ENCODE measurements at places on chromosomes 12 and 14.
A peak's percentile ranks its signal among the peaks of the same experiment; 100 is the strongest.

DNA sequence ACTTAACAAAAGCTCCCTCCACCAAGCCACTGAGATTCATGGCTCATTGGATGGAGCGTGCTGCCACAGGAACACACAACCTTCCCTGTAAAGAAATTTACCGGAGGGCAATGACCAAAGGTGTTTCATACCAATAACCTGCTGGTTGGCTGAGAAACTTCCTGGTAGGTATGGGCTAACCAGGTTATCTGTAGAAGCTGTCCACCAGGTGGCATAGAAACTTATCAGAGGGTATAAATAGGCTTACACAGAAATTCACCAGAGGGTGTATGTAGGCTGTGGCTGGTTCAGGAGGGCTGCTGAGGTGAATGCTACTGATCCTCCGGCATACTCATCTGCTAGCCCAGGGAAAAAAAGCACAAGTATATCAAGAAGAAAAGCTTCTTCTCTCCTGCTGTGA lies 27.1 kb upstream of the MTERF2 start:
- DNase-seq: no peak

DNA sequence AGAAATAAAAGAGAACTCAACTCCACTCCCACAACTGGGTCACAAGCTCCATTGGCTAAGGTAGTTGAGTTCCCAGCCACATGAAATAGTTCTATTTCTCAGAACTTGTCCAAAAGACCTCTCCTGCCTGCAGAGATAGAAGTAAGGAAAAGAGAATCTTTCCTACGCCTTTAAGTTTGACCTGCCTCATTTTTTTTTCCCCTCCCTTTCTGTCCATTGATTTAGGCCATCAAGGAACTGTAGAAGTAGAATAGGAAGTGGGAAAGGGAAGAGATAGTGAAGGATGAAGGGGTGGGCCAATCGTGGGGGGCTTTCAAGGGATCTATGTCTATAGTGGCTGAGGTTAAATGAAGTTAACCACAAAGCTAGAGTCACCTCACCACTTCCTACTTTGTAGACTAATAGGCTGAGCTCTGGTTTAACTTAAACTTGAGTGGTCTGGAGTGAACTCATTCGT lies 13.9 kb upstream of the NUDT4 start:
- DNase-seq: no peak

- peak; percentile 23 for DNase-seq
Measured at GRCh38 chr12:66066137-66066928, 64.2 kb downstream of the LLPH start.

DNA sequence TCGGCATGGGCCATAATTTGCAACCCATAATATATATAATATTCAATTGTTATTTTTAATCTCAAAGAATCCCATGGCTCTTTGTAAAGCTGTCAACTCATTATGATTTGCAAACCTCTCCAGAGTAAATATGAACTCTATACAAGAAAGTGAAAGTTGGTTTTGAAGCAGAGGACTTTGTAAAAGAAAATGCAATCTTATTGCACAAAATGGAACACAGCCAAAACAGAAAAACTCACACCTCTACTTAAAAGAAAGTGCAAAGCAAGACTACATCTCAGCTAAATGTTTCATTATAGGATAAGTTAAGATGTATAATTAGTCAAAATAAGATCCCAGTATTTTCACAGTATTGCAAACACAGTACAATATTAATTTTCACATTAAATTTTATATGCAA lies 111.2 kb upstream of the FLRT2 start:
- DNase-seq: no peak

GRCh38 chr12:93813972-93814821 lies 137.0 kb downstream of the CRADD start:
- DNase-seq: peak; percentile 64

- no peak for DNase-seq
Measured at GRCh38 chr12:76264611-76265012, 83.6 kb downstream of the BBS10 start.

DNA sequence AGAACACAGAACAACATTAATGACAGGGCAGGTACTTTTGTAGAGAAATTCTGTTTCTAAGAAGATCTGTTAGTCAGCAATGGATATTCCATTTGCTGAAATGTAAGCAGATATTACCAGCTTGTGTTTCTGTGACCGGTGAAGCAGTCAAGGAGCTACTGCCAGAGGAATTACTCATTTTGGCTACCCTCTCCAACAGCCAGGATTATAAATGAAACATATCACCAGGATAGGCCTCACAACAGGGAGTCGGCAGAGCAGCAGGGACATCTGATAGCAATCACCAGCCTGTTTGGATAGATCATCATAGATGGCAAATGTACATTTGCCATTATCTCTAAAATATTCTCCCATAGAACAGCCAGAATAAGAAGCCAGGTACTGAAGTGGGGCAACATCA lies 440.7 kb downstream of the KCNH5 start:
- DNase-seq: no peak

DNA sequence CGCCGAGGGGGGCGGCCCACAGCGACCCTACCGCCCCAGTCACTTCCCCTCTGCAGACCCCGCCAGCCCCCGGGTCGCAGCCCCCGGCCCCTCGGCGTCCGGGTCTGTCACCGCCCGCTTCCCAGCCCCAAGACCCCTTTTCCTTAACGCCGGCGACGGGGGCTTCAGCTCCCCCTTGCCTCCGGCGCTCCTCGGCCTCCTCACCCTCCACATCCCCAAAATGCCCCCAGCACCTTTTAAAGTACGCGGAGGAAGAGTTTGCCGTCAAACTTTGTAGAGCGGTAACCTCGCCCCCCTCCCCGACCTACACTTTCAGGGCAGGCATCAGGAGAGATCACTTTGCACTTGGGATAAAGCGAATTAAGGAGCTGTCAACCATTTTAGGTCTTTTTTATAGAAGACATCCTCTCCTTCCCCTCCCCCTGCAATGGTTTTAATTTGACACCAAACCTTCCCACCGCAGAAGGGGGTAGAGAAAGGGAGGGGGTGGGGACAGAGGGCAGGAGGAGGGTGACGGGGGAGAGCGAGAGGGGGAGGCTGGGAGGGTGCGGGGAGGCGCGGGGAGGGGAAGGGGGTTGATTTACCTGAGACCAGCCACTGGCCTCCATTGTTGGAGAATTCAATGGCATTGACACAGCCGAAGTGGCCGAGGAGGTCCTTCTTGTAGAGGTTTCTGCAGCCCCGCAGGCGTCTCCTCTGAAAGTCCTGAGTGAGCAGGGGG lies 578 bp downstream of the DCAF5 start:
- no peak for DNase-seq

DNA sequence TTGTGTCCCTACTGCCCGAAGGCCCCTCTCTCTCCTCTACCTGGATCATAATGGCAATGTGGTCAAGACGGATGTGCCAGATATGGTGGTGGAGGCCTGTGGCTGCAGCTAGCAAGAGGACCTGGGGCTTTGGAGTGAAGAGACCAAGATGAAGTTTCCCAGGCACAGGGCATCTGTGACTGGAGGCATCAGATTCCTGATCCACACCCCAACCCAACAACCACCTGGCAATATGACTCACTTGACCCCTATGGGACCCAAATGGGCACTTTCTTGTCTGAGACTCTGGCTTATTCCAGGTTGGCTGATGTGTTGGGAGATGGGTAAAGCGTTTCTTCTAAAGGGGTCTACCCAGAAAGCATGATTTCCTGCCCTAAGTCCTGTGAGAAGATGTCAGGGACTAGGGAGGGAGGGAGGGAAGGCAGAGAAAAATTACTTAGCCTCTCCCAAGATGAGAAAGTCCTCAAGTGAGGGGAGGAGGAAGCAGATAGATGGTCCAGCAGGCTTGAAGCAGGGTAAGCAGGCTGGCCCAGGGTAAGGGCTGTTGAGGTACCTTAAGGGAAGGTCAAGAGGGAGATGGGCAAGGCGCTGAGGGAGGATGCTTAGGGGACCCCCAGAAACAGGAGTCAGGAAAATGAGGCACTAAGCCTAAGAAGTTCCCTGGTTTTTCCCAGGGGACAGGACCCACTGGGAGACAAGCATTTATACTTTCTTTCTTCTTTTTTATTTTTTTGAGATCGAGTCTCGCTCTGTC lies 1.8 kb downstream of the INHBE start:
- no peak for DNase-seq

DNA sequence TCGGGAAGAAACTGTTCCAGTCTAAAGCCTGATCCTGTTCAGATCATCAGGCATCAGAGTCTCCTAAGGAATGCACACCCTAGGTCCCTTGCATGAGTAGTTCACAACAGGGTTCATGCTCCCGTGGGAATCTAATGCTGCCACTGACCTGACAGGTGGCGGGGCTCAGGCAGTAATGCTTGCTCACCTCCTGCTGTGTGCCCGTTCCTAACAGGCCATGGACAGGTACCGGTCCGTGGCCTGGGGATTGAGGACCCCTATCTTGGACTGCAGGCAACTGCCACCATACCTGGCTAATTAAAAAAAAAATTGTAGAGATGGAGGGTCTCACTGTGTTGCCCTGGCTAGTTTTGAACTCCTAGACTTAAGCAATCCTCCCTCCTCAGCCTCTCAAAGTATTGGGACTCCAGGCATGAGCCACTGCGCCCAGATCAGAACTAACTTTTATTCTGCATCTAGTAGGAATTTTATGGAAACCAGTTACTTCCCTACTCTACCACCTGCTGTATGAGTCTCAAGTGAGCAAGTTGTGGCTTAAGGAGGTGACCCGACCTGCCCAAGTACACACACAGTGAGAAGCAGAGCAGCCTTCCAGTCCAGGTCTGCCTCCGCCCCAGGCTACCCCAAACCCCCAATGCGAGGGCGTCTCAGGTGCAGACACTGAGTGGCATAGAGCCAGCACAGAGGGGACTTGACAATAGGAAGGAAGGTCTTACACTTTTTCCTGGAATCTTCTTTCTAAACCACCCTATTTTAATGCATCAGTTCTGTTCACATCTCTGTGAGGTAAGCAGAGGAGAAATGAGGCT lies 2.5 kb upstream of the PAPLN start:
- DNase-seq: no peak

DNA sequence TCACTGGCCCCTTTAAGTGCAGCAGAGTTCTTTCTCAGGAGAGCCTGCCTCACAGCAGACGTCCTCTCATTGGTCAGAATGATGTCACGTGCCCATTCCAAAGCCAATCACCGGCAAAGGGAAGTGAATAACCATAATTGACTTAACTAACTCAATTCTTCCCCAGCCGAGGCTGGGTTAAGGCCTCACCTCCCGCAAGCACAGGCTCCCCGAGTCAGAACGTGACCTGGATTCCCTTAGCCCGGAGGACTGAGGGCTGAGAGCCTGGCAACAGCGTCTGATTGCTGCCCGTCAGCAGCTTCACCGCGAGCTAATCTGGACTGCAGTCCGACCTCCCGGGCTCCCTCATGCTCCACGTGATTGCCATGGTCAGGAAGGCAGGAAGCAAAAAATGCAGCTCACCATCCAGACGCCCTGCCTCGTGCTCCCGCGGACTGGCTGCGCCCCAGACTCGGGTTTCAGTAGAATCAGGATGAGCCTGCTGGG lies 92.1 kb upstream of the FZD10 start:
- DNase-seq: no peak

GRCh38 chr14:91521061-91521640 lies 11.0 kb upstream of the PPP4R3A start:
- no peak for DNase-seq

DNA sequence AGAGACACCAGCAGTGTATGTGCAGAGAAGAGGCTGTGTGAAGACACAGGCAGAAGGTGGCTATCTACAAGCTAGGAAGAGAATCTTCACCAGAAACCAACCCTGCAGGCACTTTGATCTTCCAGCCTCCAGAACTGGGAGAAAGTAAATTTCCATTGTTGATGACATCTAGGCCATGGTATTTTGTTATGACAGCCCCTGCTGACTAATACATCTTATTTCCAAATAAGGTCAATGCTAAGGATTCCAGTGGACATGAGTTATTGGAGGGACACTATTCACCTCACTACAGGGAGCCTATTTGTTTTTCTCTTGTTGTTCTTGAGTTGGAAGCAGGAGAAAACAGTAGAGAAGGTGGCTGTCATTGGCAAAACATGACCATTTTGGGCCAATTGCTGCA lies 88.5 kb upstream of the RIN3 start:
- peak; percentile 64 for DNase-seq

- no peak for DNase-seq
Measured at GRCh38 chr12:112738531-112738930, 53.0 kb upstream of the RPH3A start.

GRCh38 chr12:116708826-116709756 lies 28.8 kb downstream of the SPRING1 start:
- DNase-seq: peak; percentile 35

DNA sequence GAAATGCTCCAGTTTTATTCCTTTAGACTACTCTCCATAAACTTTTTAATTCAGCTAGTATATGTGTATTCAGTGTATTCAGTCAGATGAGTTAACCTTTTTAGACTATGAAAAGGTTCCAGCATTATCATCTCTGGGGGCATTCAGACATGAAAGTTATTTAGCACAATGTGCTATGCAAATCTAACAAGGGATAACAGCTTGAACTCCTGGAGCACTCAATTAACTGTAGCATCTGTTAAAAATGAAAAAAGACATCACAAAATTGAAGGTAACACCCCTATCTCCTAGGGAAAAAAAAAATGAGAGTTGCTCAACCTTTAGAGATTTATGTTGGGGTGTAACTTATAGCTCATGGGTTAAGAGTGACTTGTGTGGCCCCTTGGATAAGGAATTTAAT lies 211.5 kb downstream of the PHLDA1 start:
- no peak for DNase-seq

DNA sequence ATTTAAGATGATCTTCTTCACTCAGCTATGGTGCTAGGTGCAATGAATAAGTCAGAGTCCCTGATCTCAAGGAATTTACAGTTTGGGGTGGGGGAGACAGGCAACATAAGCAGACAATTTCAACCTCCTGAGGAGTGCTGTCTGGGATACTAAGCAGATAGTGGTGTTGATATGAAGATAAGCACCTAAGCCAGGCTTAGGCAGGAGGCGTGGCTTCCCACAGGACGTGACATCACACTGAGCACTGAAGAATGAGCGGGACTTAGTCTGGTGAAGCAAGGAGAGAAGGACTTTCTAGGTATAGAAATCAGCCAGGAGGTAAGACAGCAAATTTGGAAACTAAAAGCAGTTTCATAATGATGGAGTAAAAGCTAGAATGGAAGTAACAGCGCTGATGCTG lies 6.8 kb downstream of the PRPH start:
- no peak for DNase-seq

Measured in brain microvascular endothelial cell (primary cell).